ENCODE measurements at places on chromosomes 7 and 10.

- no peak for DNase-seq
Measured at GRCh38 chr10:114244126-114244525, 5.1 kb downstream of the VWA2 start.

- no peak for DNase-seq
Measured at GRCh38 chr10:90999512-91000172, 78.8 kb upstream of the ANKRD1 start.

DNA sequence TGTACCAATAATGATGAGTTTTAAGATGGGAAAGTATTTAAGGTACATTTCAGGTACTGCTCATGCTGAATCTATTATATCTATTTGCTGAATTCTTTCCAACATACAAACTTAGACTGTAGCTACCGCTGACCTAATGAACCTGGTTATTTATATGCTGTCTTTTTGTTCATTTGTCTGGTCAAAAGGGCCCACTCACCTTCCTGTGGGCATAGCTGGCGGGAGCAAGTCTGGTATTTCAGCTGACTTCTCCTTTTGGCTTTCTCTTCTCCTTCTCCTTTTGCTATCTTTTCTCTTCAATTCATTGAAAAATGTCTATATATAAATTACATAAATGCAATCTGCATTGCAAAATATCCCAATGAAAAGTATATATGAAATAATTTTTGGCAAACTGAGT lies 9.5 kb downstream of the PLXDC2 start:
- peak; percentile 67 for DNase-seq

DNA sequence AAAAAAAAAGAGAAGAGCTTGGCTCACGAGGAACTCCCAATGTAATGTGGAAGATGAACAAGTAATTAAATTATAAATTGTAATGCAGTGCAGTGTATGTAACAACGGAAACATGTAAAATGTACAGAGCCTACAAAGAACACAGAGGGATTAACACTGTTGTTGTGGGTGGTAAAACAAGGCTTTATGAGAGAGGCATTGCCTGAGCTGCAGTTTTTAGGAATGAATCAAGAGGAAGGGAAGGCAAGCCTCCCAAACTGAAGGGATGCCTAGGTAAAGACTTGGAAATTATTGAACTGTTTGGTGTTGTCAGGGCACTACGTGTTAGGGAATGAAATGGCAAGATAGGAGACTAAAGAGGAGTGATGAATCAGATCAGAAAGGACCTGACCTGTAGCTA lies 213.7 kb downstream of the HTR7 start:
- DNase-seq, result no peak

Data from Kasumi-1 (cell line).